ENCODE measurements at places on chromosomes 7 and 10. TPM values are rescaled to one million over a fixed set of nuclear protein-coding genes. Genes with fewer than 3 reads are reported as not detected.
A peak's percentile ranks its signal among the peaks of the same experiment; 100 is the strongest.

GRCh38 chr7:137343281-137343841 lies at the start of gene PTN:
Gene PTN (minus strand): TSS chr7:137343733. CDS start chr7:137254973, 88,760 bp downstream.
- peak; percentile 68 for DNase-seq
- peaks cover 5% of the 10 kb centered on the region for H3K4me1 ChIP-seq
- no peak within 1 kb of the TSS for H3K27ac ChIP-seq

The CRYGN gene
- total RNA-seq = not detected

- H3K27me3 ChIP-seq = no peaks in the 10 kb centered on the region
- no peak overlapping the region for H3K4me3 ChIP-seq
- peaks cover 4% of the 10 kb centered on the region for H3K4me1 ChIP-seq
- peaks cover under 1% of the 10 kb centered on the region for H3K36me3 ChIP-seq
These were observed 75.5 kb upstream of the CAPZA2 start for GRCh38 chr7:116786791-116787443.

GRCh38 chr10:129207297-129207696 lies 259.7 kb upstream of the MGMT start:
- no peak overlapping the region for H3K4me3 ChIP-seq
- H3K36me3 ChIP-seq = no peaks in the 10 kb centered on the region
- no peak for DNase-seq
- H3K27ac ChIP-seq = no peak overlapping the region

GRCh38 chr10:115827231-115828009 lies 445.6 kb downstream of the GFRA1 start:
- H3K27me3 ChIP-seq = no peaks in the 10 kb centered on the region
- no peaks in the 10 kb centered on the region for H3K4me1 ChIP-seq
- DNase-seq = no peak
- H3K36me3 ChIP-seq = peaks cover 4% of the 10 kb centered on the region
- no peak overlapping the region for H3K4me3 ChIP-seq

The HTR7 gene
- 15.3 TPM for total RNA-seq

GRCh38 chr10:103552856-103553742 lies 59.6 kb downstream of the NEURL1 start:
- DNase-seq = no peak
- peaks cover 6% of the 10 kb centered on the region for H3K4me1 ChIP-seq
- no peaks in the 10 kb centered on the region for H3K36me3 ChIP-seq
- no peak overlapping the region for H3K27ac ChIP-seq

The VPS50 gene
- 15.2 TPM for total RNA-seq

The TAS2R39 gene
- total RNA-seq = not detected

DNA sequence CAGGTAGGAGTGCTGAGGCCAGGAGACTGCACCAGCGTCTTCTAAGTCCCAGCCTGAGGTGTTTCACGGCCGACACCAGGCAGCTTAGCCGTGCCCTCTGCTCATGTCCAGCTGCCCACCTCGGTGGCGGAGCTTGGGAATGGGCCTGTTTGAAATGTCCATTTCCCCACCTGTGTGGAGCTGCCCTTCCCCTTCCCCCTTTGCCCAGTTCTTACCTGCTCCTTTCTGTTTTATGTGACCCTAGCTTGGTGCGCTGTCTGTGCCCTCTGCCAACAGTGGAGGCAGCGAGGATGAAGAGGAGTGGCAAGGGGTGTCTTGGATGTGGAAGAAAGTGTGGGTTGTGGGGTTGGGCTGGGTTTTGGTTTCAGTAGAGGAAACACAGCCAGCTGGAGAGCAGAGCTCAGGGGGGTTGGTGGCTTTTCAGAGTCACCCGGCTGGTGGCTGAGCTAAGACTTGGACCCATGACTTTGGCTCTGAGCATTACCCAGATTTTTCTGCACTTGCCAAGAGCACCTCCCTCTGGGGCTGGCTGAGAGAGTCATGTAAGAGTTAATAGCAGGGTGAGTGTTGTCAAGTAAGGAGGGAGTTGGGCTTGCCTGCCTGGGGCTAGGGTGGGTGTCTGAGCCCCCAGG lies 37.4 kb downstream of the GBX1 start:
- H3K36me3 ChIP-seq = peaks cover 40% of the 10 kb centered on the region
- DNase-seq = no peak
- no peak overlapping the region for H3K4me3 ChIP-seq
- no peaks in the 10 kb centered on the region for H3K4me1 ChIP-seq
- H3K27me3 ChIP-seq = no peaks in the 10 kb centered on the region

DNA sequence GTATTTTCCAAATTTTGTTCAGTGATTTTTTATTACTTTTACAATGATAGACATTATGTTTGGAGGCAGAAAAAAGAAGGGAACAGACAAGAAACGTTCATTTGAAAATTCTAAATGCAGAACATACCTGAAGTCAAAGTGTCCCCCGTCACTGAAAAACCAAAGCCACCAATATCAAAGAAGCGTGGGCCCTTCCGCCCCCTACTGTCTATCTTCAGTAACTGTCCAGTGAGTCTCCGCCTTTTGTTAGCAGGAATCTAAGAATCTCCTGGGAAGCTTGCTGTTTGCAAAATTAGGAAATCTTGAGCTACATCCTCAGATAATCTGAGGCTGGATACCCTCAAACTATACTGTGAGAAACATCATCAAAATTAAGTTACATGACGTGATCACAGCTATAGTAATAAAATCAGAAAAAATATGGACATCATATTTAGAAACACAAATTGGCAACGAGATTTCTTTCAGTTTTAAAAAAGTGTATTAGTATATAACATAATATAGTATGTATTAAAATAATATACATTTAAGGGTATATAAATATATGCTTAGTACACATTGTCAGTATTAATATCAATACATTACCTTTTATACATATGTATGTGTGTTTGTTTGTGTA lies 169.3 kb upstream of the AKR1E2 start:
- peaks cover 12% of the 10 kb centered on the region for H3K4me1 ChIP-seq
- peak; percentile 76 for DNase-seq
- no peaks in the 10 kb centered on the region for H3K27me3 ChIP-seq

The RGR gene
- total RNA-seq = not detected

The OR2A12 gene
- total RNA-seq = not detected

DNA sequence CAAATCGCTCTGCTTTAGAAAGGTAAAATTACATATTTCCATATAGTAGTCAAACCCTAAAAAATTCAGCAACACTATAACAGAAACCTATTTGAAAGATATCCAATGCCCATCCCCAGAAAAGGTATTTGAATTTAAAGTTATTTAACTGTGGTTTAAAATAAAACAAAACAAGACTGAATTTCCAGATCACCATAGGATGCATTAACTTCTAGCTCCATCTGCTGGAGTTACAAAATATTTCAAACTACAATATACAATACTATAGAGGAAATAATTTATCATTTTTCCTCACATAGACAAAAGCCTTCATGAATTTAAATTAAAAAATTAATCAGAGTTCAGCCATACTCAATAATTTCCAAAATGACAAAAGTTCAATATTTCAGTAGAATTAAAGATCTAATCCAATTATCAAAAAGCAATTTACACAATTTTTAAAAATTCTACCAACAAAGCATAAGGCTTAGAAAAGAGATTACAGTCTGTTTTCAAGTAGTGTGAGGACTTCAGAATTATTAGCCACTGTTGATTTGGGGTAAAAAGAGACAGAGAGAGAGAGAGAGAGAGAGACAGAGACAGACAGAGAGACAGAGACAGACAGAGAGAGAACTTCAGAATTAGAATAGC lies 75.9 kb downstream of the LMBR1 start:
- peaks cover 3% of the 10 kb centered on the region for H3K4me1 ChIP-seq
- no peaks in the 10 kb centered on the region for H3K27me3 ChIP-seq
- H3K27ac ChIP-seq = no peak overlapping the region
- DNase-seq = peak; percentile 25
- peaks cover 30% of the 10 kb centered on the region for H3K36me3 ChIP-seq

The LIPM gene
- total RNA-seq = not detected

The KCND2 gene
- total RNA-seq = not detected

DNA sequence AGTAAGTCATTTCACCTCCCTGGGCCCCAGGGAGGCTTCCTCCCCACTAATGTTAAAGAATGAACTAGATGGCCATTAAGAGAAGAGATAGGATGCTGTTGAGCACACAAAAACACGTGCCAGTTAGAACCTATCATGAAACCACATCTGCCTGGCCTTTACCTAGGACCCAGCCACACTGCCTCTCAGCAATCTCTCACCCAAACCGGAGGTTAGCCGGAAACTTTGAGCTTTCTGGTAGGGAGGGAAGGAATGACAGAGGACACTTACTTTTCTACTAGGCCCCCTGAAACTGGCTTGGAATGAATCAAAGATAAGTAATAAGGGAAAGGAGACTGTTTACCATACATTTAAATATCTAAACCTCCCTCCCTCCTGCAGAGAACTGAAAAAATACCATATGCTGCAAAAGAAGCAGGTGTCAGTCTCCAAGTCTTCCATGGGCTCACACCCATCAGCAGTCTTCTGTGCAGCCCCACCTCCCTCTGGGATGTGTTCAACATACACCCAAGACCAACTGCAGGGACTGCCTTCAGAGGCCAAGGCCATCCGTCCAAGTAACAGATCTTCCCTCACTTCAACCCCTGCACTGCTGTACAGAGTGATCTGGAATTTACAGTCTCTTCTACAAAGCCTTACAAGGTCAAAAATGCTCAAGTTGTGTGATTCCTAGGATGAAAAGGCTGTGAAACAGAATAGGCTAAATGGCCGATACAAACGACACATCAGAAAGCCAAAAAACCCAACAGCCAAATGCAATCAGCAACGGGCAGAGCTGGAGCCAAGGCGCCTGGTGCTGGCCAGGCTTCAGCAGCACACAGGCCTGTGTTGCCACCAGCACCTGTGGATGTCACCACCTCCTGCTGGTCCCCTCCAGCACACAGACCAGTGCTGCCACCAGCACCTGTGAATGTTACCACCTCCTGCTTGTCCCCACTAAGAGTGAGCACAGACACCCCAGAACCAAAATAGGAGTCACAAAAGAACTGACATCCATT lies 42.4 kb downstream of the SORBS1 start:
- H3K27ac ChIP-seq = no peak overlapping the region
- H3K36me3 ChIP-seq = no peaks in the 10 kb centered on the region
- no peak for DNase-seq
- H3K4me1 ChIP-seq = peaks cover 11% of the 10 kb centered on the region

- no peak for DNase-seq
- H3K27ac ChIP-seq = no peak overlapping the region
- H3K4me3 ChIP-seq = no peak overlapping the region
- no peaks in the 10 kb centered on the region for H3K36me3 ChIP-seq
These were observed 5.2 kb upstream of the PRDX3 start for GRCh38 chr10:119183664-119184412.

- H3K36me3 ChIP-seq = peaks cover 36% of the 10 kb centered on the region
- H3K27ac ChIP-seq = peak overlapping the region; percentile 57
- no peak overlapping the region for H3K4me3 ChIP-seq
These were observed 105.6 kb downstream of the CTBP2 start for GRCh38 chr10:125054669-125055268.

The EMX2 gene
- total RNA-seq = not detected

The FOXK1 gene
- 43.8 TPM for total RNA-seq

GRCh38 chr10:101308051-101308450 lies 45.9 kb upstream of the BTRC start:
- peaks cover 14% of the 10 kb centered on the region for H3K4me1 ChIP-seq
- DNase-seq = peak; percentile 68
- H3K36me3 ChIP-seq = no peaks in the 10 kb centered on the region
- H3K4me3 ChIP-seq = no peak overlapping the region
- peaks cover 13% of the 10 kb centered on the region for H3K27me3 ChIP-seq
- no peak overlapping the region for H3K27ac ChIP-seq

DNA sequence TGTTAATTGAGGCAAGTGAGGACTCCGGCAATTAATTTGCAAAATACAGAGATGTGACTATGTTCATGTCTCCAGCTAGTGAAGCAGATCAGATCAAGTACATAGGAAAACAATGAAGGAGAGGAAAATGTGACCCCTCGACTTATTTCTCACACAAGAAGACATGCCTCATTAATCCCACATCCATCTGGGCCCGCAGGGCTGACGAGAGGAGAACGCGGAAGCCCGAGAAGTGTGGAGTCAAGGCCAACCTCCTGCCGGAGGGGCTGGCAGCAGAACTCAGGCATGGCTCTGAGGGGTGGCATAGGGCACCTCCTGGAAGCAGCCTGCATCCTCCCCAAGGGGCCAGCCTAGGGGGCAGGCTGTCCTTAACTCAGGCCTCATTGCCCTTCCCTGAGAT lies 54.4 kb downstream of the ZNF503 start:
- H3K27me3 ChIP-seq = no peaks in the 10 kb centered on the region
- no peak for DNase-seq
- no peak overlapping the region for H3K4me3 ChIP-seq
- no peak overlapping the region for H3K27ac ChIP-seq

The CUTC gene
- 15.0 TPM for total RNA-seq

The ARMC10 gene
- total RNA-seq = 43.4 TPM

GRCh38 chr7:15571301-15571878 lies 9.6 kb upstream of the AGMO start:
- no peak overlapping the region for H3K27ac ChIP-seq
- H3K4me1 ChIP-seq = no peaks in the 10 kb centered on the region
- peaks cover 61% of the 10 kb centered on the region for H3K27me3 ChIP-seq
- H3K4me3 ChIP-seq = no peak overlapping the region
